ENCODE measurements at places on chromosomes 13 and 19.

DNA sequence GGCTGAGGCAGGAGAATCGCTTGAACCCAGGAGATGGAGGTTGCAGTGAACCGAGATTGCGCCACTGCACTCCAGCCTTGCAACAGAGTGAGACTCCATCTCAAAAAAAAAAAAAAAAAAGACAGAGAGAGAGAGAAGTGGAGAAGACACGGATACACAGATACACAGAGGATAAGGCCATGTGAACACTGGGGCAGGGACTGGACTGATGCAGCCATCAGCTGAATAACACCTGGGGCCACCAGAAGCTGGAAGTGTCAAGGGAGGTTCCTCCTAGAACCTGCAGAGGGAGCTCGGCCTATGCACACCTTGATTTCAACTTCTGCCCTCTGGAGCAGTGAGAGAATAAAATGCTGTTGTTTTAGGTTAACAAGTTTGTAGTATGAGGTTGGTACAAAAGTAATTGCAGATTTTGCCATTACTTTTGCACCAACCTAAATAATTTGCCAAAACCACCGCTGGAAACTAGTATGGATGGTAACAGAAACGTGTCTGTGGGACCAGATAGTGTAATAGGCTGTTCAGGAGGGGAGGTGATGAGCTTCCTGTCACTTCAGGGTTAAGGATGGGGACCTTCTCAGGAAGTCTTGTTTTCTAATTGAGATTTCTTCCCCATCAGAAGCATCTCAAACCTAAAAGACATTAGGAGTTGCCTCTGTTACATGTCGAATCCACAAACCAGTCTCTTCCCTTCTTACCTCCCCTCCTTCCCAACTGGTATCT is 36.4 kb upstream of the IGSF23 start:
- DNase-seq, result no peak

DNA sequence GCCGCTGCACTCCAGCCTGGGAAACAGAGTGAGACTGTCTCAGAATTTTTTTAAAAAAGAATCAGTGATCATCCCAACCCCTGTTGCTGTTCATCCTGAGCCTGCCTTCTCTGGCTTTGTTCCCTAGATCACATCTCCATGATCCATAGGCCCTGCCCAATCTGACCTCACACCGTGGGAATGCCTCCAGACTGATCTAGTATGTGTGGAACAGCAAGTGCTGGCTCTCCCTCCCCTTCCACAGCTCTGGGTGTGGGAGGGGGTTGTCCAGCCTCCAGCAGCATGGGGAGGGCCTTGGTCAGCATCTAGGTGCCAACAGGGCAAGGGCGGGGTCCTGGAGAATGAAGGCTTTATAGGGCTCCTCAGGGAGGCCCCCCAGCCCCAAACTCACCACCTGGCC is at the start of gene KLK2:
Gene KLK2, plus strand, starts transcription at position 384 of the 400 bp plus-strand sequence. CDS start 35 bp downstream, outside the sequence.
- no peak for DNase-seq

- DNase-seq, result no peak
Measured at GRCh38 chr13:25281193-25281934, 5.9 kb downstream of the MTMR6 start.

DNA sequence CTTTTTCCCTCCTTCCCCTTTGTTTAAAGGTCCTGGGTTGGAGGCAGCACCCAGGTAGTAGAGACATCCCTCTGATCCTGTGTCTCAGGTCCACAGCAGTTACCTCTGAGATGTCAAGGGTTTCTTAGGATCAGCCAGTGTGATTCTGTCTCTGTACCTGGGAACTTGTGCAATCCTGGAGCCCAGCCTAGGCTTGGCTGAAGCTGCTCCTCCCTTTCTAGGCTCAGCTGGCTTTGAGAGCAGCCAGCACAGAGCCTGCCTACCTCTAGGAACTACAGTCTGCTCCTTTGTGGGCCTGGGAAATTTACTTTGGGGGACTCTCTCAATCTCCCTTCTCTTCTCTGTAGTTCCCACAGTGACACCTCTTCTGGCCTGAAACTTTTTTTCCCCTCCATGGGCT is 171.6 kb downstream of the MTUS2 start:
- DNase-seq, result no peak

GRCh38 chr19:3234800-3235199 is 10.3 kb downstream of the CELF5 start:
- no peak for DNase-seq

GRCh38 chr13:97273341-97273831 is 51.3 kb downstream of the MBNL2 start:
- no peak for DNase-seq

DNA sequence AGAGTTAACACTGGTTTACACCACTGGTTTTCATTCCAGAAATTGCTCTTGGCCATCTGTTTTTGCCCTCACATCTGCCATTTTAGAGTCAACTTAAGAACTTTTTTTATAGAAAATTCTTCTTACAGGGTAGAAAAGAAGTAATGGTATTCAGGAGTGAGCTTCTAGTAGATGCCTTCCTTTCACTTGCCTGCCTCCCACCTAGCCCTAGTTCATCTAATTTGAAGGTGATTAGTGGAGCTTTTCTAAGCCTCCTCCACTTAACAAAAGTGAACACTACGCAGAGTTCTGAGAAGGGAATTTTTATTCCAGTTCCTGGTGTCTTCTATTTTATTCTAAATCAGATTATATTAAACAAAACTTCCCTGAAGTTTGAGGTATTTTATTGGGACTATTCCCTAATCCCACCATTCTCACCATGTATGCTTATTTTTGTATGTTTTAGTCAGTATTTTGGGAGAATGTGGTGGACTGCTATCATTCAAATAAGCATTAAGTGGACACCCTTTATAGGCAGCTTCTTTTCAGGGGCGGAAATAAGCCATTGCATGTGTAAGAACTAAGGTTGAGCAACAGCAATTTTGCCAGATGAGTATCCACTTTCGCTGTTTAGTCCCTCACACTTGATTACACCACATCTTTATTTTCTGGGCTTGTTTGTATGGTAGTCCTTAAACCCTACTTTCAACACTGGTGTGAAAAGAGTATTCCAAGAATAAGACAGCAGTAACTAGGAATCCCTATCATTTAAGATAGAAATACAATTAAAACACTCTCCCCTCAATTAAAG is 156.9 kb downstream of the ENOX1 start:
- DNase-seq, result no peak

DNA sequence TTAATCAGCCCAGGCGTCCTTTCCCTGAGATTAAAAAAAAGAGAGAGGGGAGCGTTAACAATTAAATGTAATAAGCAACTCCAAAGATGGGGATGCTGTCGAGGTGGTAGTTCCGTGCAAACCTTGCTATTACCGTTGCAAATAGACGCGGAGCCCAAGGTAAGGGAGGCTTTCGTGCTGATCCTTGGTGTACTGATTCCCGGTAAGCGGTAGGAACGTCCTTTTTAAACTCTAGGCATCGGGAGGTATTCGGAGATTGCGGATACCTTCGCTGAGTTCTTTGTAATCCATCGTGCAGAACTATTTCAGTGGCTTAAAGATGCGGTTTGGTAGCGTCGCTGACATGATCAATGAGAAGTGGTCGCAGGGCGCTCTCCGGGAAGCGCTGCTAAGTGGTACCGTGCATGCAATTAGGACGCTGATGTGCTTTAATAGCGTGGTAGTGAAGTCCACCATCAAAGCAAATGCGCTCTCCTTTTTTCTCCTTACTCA is 3.1 kb downstream of the SLITRK5 start:
- DNase-seq, result peak; percentile 5

DNA sequence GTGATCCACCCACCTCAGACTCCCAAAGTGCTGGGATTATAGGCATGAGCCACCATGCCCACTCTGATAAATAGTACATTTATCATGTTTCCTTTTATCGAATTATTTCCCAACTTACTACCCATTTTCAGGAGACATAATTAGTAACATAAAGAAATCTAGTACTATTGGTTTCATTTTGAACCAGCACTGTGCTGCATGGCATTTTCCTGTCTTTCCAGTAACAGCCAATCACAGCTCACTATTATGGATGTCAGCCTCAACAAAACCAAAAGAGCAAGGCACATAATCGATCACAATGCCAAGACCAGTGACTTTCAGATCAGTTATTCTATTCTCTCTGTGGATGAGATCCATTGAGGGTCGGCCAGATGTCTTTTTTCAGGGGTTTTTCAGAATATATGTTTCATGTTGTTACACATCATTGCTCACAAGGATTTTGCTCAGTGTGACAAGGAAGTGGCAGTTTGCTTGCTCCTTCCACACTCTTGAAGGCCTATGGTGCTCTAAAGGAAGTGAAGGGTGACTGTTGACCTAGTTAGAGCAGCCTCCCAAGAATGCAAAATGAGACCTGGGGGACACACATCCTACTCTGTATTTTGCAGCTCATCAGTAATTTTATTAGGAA is 233.4 kb downstream of the KCNRG start:
- no peak for DNase-seq

DNA sequence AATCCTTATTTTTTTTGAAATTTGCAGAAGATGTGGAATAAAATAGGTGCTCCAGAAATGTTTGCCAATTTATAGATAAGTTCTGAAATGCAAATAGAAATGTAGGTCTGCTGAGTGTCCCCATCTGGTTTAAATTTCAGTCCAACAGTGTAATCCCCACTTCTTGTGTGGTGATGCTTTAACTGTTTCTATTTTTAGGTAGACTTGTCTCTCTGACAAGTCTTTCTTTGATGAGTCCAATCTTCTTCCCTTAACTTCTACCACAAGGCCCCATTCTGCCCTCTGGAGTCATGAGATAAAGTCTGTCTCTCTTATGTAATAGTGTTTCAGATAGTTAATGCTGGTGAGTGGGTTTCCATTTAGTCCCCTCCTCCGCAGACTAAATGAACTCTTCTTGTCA is 390.4 kb downstream of the RFC3 start:
- no peak for DNase-seq

GRCh38 chr19:10450853-10451609 is 30.7 kb downstream of the PDE4A start:
- no peak for DNase-seq

- DNase-seq, result no peak
Measured at GRCh38 chr13:85508683-85509329, 290.4 kb downstream of the SLITRK6 start.

- no peak for DNase-seq
Measured at GRCh38 chr13:23460921-23461320, 27.4 kb upstream of the SACS start.

DNA sequence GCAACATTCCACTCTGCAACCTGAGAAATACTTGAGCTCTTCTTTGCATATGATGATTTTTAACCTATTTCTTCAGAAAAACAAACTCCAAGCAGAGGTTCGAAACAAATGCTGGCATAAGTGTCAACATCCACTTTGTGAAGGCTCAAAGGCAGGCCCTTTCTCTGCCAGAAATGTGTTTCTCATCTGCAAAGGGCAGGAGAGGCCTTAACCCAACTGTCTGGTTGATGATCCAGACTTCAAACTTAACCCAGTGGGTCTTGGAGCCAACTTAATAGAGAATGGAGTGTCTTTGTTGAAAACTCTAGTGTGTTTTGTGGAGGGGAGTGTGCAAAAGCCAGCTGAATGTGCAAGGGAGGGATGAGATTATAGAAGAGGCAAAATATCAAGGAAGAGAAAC is 28.3 kb upstream of the ZNF507 start:
- DNase-seq, result no peak

DNA sequence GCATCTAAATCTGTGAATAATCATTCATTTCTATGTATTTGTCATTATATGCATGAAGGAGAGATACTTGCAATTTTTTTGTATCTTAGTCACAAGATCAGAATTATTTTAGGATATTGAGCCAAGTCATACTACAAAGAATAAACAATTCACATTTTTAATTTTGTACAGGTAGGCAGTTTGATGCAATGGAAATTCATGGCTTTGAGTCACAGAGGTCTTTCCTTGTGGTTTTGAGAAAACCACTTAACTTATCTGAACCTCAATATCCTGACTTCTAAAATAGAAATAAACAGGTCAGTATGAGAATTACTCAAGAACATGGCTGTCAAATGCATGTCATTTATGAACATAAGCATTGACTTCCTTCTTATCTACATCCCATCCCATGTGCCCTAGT is 221.4 kb upstream of the SLC10A2 start:
- DNase-seq, result no peak

DNA sequence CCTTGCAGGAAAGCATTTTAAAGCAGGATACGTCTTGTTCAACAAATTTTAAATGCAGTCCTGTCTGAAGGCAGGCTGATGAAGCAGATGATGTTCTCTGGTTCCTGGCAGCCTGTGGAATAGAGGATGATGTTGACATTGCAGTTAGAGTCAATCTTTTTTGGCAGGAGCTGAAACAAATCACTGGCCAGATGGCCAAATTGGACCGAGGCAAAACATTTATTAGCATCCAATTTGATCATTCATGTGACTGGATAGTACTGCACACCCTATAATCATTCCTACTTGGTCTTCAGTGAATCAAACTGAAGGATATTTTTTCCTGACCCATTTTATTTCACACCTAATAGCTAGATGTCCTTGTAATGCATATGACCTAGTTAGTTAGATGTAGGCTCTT is 172.2 kb upstream of the SLC10A2 start:
- no peak for DNase-seq

- DNase-seq, result no peak
Measured at GRCh38 chr13:85799097-85799582, at the start of gene SLITRK6. Gene SLITRK6 (minus strand): TSS chr13:85799419. CDS start chr13:85796508, 2,911 bp downstream.

DNA sequence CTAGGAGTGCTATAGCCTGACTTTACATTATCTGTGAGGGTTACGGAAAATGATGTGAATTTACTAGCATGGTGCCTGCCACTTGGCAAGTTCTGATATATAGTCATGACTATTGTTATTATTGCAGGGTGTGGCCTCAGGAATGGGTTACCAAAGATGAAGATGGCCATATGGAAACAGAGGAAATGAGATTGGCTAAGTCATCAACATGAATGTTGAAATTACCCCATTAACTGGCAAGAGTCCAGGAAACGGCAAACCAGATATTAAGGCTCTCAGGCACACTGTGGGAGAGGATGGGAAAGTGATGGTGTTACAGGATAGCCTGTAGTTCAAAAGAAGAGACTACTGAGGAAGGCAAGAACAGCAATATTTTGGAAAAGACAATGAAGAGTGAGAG is 183.3 kb downstream of the KCNRG start:
- DNase-seq, result no peak

DNA sequence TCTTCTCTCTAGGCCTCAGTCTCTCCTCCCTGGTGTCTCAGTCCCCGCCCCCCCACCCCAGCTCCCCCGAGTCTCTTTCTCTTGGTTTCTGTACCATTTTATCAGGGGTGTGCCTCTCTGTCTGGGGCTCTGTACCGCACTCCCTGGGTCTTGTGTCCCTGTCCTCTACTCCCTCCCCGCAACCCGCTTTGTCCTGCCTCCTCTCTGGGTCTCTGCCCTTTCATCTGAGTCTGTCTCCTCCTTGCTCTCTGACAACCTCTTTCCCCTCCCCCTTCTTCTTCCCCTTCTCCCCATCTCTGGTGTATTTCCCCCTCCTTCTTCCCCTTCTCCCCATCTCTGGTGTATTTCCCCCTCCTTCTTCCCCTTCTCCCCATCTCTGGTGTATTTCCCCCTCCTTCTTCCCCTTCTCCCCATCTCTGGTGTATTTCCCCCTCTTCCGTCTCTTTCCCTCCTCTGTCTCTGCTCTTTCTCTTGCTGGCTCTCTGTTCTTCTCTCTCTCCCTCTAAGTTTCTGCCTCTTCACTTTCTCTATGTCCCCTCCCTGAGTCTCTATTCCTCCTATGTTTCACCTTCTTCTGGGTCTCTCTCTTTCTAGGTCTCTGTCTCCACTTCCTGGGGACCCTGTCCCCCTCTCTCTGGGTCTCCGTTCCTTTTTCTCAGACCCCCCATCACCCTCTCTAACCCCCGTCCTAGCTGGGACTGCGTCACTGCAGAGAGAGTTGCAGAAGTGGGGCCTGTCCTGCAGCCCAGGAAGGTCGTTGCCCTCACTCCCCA is 2.2 kb upstream of the KCNC3 start:
- DNase-seq, result no peak

- no peak for DNase-seq
Measured at GRCh38 chr19:46366620-46367292, 19.9 kb downstream of the PPP5C start.

Measured in head of caudate nucleus (tissue), 42 donors.